Activated naive CD4-positive, alpha-beta T cell (primary cell): ENCODE measurements at places on chromosomes 5 and 9.

DNA sequence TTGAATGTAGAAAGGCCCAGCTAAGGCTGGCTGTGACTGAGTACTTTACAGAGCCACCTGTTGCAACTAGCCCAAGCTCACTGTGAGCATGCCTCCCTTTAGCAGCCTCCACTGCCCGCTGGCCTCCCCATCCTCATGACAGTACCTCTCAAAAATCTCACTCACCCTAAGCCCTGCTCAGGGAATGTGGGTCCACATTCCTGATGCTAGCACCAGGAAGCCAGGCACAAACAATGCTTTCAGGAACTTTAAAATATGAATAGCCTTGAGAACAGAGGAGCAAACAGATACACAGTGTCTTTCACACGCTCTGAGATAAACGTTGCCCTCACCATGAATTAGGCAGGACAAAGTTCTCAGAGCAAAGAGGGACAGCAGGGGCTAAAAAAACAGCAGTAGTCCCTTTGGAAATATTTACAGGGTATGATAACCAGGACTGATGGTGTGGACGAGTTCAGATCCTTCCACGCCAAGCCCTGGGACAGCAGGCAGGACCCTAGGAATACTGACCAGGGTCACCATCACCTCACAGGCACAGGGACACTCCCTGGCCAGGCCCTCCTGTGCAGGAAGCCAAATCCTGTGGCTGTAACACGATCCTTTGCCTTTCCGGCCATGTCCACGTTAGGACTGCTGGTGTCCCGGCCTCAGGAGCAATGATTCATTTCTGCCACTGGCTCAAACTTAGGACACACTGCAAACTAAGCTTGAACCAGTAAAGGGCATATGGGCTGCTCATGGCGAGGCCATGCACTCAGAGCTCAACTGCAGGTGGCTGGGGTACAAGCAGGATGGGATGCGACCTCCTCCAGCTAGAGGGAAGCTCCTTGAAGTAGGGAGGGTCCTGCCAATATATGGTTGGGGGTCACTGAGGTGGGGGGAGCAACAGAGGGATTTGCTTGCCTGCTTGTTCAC, 9.6 kb downstream of the ACSL6 start:
- no peak for DNase-seq

GRCh38 chr5:61689153-61689846, 357.2 kb downstream of the ZSWIM6 start:
- no peak for DNase-seq

DNA sequence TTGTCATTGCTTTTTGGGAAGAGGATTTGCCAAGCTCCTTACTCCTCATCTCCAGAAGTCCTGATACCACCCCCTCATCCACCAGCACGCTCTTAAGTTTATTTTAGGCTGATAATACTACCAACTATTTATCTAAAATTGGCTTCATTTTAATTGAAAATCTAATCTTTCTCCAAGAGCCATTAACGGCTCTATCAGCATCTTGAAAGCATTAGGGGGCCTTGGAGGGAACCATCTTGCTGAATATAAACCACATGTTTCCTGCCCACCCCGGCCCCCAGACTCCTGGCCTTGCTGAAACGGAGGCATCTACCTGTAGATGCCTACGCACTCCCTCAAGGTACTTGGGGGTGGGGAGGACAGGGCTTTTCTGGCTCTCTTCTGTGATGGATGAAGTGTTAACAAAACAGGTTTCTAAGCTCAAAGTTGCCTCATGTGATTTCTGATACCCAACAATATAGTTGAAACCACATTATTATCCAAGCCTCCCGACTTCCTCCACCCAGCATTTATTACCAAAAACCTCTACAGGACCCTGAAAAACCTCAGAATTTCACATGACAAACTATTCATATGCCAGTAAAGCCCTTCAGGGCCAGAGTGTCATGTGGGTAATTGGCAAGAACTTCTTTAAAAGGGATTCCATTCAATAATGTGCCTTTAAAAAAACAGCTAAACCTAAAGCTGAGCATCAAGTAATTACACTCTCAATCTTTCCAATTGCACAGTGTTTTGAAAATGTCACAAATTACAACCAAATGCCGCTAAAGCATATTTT, 96.7 kb downstream of the SAXO1 start:
- DNase-seq, result no peak

DNA sequence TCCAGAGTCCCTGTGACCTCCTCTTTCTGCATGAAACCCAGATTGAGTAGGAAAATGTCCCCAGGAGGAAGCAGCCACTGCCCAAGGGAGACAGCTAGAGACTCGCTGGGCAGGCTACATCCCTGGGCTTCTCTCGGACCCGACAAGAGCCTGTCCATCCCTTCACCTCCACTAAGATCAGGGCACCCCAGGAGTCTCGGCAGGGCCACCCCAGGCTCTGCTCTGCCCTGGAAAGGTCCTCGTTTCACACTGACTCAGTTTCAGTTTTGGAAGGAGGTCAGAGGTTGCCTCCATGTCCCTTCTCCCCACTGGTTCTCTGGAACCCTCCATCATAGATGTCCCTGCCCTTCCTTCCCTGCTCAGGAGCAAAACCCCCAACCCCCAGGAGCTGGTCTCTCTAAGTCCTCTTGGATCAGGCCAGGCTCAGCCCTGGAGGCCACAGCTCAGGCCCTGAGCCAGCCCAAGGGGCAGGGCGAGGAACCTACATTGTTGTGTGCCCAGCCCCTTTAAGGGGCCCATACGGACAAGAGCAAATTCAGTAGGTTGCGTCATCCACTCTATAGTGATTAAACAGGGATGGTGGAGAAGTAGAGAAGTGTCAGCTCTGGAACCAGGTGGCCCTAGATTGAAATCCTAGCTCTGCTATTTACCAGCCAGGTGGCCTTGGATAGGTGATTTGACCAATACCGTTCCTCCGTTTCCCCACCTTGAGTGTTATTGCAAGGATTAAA, 37.4 kb downstream of the C9orf50 start:
- no peak for DNase-seq

DNA sequence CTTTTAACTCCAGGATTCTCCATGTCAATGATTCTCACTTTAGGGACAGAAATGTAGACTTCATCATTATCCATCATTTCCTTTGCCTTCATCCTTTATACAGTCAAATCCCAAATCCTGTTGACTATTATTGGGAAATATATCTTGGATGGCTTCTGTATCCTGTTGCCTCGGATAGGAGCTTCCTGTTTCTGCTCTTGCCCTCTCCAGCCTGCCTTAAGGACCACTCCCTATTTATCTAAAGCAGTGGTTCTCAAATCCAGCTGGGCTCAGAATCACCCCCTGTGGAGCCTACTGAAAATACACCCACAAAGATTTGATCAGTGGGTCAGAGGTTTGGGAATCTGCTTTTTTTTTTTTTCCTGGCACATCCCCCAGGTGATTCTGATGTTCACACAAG, 8.5 kb downstream of the AFAP1L1 start:
- DNase-seq, result no peak

DNA sequence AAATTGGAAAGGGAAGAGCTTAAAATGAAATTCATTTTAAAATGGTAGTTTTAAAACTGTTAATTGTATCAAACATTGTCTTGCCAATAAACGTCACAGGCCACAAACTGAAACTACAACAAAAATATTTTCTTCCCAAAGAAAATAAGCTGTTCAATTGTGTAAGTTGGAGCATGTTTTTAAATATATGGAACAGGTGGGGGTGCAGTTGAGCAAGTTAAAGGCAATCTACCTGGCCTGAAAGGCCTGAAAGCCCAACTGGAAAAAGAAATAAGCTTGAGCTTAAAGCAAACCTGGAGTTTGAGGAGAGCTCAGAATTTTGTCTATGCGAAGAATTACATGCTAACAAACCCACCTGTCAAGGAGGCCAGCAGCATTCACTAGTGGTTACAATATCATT, 439.5 kb downstream of the ACTL7B start:
- no peak for DNase-seq

DNA sequence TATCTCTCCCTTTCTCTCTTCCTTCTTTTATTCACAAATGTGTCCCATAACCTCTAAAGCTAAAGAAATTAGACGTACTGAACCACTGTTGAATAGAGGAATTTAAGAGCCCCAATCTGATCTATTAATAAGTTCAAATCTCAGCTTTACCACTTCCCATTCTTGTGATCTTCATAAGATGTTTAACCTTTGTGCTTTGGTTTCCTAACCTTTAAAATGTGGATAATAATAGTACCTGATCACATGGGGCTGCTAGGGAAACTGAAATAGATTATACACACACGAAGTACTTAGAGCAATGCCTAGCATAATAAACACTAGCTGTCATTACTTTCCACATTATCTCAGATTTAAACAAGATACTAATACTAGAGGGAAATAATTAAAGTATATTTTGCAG, 324.3 kb upstream of the SEMA6A start:
- no peak for DNase-seq

DNA sequence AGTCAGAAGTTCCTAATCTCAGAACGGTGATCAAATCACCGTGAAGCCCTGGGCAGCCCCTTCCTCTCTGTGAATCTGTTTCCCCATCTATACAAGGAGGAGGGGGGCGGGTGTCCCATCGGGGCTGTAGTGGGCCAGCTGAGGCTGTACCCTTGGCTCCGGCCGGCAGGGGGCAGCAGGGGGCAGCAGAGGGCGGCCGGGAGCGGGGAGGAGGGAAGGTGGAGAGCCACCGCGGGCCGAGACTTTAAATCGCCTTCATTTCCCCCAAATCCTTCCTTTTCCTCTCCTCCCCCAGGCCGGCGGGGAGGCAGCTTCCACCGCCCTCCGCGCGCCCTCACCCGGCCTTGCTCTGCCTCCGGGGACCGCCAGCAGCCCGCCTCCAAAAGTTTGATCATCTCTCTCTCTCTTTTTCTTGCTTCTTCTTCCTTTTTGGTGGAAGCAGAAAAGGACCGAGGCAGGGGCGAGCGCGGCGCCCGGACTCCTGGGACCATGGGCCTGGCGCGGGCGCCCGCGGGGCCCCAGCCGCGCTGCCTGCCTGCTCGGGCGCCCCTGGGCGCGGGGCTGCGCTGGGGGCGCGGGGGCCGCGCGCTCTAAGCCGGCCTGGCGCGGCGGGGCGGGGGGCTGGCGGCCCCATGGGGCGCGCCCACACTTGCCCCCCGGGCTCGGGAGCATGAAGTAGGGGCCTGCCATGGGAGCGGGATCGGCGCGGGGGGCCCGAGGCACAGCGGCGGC, at the start of gene COL27A1:
Gene COL27A1 (plus strand): TSS at position 275 of the 732 bp plus-strand sequence. CDS start 414 bp downstream, at position 689.
- peak; percentile 65 for DNase-seq

GRCh38 chr5:153372425-153373129, 117.9 kb upstream of the GRIA1 start:
- DNase-seq, result no peak

GRCh38 chr9:88898039-88898720, 93.1 kb upstream of the S1PR3 start:
- DNase-seq, result no peak

- no peak for DNase-seq
Observed at GRCh38 chr5:137636099-137636498, 99.8 kb downstream of the KLHL3 start.

- DNase-seq, result no peak
Observed at GRCh38 chr5:41842777-41843176, 27.4 kb downstream of the OXCT1 start.

DNA sequence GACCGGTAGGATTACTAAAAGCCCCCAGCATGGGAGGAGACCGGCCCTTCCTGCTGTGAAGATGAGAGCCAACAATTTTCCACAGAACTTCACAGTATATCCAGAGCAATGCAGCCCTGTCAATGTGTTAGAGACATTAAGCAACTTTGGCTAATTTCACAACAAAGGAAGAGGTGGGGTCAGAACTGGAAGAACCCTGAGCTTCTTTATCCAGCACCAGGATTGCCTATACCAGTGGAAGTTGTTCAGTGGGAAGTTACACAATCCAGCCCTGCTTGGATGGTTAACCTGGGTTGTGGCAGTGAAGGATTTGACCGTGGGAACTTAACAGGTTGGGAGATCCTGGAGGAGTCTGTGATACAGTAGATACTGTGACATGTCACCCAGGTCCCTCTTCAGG, 197.0 kb downstream of the FBN2 start:
- DNase-seq, result no peak

- DNase-seq, result no peak
Observed at GRCh38 chr5:176822041-176822792, 11.9 kb downstream of the UNC5A start.

DNA sequence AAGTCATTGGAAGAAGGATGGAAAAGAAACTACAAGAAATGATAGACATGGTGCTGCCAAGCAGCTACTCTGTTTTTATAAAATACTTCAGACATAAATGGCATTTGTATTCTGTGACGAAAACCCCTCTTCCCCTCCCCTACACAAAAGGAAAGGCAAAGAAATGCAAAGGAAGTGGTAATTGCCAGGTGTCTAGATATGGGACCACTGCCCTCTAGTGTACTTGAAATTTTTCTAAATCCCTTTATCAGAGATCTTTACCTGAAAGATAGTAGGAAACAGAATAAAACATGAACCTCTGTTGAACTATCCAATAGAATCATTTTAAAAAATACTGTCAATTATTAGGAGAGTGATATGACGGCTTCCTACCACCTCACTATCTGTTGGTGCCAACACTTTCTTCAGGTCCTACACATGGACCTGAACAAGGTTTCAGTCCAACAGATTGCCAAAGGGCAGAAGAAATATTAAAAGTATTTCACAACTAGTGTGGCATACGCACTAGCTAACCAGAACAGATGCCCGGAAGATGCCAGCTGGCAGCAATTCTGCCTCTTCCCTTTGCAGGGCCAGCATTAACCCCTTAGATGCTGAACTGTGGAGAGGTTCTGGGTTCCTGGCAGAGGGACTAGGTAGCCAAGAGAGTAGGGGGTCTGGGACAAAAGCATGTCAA, 104.1 kb downstream of the TSSK1B start:
- no peak for DNase-seq

GRCh38 chr5:98624145-98624880, 149.2 kb upstream of the RGMB start:
- no peak for DNase-seq
